Activated T-cell treated with anti-CD3 and anti-CD28 coated beads, Interleukin-2, amount 50 U/mL, for 4 hours (primary cell): ENCODE measurements at places on chromosomes 5 and 9. TPM values are rescaled to one million over a fixed set of nuclear protein-coding genes. Genes with fewer than 3 reads are reported as not detected.
A peak's percentile ranks its signal among the peaks of the same experiment; 100 is the strongest.

- no peak for DNase-seq
These were observed 19.9 kb upstream of the LPCAT1 start for GRCh38 chr5:1543398-1544293.

GRCh38 chr5:137901011-137901817, 12.0 kb downstream of the PKD2L2 start:
- no peak for DNase-seq

- DNase-seq, result no peak
These were observed 235.7 kb downstream of the ICE1 start for GRCh38 chr5:5658226-5658625.

DNA sequence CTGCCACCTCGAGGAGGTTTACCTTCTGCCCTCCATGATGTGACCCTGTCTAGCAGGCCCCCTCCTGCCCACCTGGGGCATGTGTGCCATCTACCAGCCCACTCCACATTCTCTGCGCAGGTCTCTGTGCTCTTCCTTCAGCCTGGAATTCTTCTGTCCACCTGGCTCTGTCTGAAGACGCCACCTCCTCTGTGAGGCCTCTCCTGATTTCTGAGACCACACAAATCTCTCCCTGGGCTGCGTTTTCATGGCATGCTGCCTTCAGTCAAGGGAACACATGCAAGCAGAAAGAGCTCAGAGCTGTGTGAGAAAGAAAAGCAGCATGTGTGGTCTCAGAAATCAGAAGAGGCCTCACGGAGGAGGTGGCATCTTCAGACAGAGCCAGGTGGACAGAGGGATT, 22.1 kb downstream of the FOXE1 start:
- DNase-seq, result no peak

DNA sequence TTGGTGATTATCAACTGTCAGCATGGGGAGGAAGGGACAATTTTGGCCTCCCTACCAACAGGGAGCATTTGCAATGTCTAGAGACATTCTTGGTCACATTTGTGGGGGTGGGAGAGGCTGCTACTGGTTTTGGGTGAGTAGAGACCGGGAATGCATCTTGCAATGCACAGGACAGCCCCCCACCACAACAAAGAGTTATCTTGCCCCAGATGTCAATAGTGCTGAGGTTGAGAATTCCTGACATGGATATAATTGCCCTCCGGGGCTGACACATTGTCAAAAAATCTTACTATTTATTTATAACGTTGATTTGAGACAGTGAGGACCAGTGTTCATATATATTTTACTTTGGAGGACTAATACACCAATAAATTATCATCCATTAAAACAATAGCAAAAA, 316.1 kb downstream of the PSAT1 start:
- no peak for DNase-seq

DNA sequence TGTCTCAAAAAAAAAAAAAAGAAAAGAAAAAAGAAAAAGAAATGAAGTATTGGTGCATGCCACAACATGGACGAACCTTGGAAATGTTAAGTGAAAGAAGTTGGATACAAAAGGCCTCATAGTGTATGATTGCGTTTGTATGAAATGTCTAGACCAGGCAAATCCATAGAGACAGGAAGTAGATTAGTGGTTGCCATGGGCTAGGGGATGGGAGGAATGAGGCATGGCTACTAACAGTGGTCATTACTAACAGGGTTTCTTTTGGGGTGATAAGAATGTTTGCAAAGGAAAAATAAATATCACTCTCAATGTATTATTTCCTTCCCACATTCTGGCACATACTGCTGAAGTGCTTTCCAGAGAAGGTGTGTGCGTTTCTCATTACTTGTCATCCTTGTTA, 44.1 kb downstream of the UGCG start:
- no peak for DNase-seq

- DNase-seq, result no peak
These were observed 698 bp upstream of the TGFBI start for GRCh38 chr5:136028090-136028489.

DNA sequence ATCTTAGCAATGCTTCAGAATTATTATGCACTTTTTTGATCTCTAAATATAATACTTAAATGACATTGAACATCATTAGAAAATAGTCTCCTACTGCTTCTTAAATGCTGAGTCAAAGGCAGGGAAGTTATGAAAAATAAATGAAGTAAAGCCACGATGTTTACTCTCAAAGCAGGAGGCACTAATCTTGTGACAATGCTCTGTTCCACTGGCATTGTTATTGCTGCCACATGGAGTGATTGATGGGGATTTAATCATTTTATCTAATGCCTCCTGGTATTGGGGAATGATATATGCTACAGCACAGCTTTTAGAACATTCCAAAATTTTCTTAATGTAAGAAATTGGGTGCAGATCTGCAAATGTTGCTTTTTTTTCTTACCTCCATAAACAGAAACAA, 1655.4 kb upstream of the NUDT12 start:
- no peak for DNase-seq

DNA sequence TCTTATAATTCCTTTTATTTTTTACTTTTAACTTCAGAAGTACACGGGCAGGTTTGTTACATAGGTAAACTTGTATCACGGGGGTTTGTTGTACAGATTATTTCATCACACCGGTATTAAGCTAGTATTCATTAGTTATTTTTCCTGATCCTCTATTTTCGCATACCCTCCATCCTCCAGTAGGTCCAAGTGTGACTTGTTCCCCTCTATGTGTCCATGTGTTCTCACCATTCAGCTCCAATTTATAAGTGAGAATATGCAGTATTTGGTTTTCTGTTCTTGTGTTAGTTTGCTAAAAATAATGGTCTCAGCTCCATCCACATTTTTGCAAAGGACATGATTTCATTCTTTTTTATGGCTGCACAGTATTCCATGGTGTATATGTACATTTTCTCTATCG, 43.1 kb upstream of the IFNE start:
- DNase-seq, result no peak

DNA sequence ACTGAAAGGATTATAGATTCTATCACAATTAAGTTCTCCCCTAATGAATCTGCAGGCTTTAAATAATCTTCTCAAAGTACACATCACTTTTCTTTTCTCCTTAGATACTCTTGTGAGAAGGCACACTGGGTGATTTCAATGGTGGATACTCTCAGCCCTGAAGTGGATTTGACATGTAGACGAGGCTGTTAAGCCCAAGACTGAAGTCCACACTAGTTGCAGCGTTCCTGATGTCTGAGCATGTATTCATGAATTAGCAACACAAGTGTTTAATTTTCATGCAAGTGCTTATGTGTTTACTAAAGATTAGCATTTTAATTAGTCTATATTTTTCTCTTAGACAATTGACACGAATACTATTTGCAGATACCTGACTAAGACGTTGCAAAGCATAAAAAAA, 218.9 kb downstream of the TMEM161B start:
- DNase-seq, result no peak

- peak; percentile 74 for DNase-seq
These were observed 45.9 kb downstream of the PRRT1B start for GRCh38 chr9:131590907-131591844.

DNA sequence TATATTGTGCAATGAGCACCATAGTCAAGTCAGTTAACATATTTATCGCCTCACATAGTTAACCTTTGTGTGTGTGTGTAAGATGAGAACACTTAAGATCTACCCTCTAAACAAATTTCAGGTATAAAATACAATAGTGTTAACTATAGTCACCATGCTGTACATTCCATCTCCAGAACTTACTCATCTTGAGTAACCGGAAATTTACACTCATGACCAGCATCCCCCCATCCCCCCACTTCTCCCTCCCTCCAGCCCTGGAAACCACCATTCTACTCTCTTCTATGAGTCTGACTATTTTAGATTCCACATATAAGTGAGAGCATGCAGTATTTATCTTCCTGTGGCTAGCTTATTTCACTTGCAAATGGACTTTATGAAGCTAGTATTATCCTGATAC, 40.3 kb downstream of the ZNF354A start:
- no peak for DNase-seq

- no peak for DNase-seq
These were observed 156.4 kb downstream of the CWC27 start for GRCh38 chr5:64925123-64925522.

DNA sequence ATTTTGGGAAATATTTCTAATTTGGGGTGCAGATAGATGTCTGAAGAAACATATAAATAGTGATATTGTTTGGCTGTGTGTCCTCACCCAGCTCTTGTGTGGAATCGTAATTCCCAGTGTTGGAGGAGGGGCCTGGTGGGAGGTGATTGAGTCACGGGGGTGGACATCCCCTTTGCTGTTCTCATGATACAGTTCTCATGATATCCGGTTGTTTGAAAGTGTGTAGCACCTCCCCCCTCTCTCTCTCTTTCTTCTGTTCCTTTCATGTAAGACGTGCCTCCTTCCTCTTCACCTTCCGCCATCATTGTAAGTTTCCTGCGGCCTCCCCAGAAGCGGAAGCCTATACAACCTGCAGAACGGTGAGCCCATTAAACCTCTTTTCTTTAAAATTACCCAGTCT, 11.4 kb upstream of the ADAMTS16 start:
- no peak for DNase-seq

DNA sequence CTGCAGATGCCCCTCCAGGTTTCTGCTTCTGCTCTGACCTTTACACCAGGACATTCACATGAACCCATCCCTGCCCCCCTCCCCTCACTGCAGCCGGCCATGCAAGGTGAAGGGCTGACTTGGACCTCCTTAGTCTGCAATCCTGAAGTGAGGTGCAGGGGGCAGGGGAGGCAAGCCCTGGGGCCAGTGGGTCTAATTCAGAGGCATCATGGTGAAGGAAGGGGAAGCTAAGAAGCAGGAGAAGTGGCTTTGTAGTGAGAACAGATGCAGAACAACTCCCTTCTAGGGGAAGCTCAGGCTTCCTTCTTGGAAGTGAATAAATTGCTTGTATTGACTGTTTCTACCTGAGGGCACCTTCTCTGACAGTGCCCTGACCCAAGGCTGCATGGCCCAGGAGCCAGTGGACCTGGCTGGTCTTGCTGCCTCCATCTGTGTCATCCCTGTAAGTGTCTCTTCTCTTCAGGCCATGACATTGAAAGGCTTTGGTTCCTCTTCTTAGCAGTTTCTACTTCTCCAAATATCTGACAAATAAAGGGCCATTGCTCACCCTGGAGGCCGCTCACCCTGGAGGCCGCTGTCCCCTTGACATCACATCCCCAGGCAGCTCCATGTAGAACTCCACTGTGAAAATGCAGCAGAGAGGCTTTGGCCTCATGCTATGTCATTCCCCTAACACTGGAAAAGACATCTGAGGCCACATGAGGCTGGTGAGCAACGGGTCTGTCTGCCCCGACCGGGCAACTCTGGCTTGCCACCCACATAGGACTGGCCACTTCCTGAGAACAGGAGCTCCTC, 55.3 kb downstream of the GADD45G start:
- DNase-seq, result no peak

DNA sequence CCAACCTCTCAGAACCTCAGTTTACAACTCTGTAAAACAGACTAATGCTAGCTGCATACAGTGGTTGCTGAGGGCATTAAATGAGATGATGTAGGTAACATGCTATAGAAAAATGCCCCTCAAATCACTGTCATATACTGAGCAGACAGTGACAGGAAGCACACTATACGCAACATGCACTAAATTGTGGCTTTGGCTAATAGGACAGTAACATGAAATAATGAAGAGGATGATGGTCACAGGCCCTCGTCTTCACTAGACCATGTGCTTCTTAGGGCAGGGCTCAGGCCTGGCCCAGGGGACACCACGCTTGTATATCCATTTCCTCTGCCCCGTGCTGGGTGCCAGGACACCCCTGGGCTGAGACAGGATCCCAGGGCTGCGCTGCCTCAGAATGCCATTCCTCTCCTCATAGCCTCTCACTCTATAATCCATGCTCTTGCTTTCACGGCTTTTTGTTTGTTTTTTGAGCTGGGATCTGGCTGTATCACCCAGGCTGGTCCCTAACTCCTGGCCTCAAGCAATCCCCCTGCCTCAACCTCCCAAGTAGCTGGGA, 18.9 kb downstream of the CSF1R start:
- no peak for DNase-seq

- DNase-seq, result no peak
These were observed 655.3 kb downstream of the LRRC70 start for GRCh38 chr5:63233911-63234310.

GRCh38 chr5:7878381-7878873, 9.5 kb downstream of the MTRR start:
- no peak for DNase-seq

DNA sequence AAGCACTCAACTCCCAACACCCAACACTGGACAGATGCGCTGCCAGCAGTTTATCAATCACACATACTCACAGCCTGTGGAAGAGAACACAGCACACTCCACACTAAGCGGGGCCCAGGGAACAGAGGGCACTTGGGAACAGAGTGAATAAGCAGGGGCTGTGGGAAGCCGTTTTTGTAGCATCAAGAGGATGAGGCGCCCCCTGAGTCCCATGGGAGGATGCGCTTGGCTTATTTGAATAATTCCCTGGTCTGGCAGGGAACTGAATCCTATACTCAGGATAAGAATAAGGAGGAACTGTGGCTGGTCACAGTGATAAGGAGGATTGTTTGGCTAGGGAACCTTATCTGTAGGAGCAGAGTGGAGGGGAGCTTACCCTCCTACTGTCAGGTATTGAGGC, 96.1 kb upstream of the DNAH5 start:
- no peak for DNase-seq

DNA sequence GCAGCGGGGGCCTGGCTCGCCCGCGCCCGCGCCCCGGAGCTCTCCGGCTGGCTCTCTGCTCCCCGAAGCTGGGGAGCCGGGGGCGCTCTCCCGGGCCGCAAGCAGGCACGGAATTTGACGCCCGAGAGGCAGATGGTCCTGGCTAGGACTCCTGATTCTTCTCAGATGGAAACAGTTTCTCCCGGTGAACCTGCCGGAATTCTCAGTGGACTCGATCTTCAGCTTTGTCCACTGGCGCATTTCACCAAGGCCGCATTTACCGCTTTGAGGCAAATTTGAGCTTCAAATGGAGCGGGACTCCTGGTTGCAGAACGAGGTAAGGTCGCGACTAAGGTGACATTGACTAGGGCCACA, 305.7 kb upstream of the KCNN2 start:
- no peak for DNase-seq

DNA sequence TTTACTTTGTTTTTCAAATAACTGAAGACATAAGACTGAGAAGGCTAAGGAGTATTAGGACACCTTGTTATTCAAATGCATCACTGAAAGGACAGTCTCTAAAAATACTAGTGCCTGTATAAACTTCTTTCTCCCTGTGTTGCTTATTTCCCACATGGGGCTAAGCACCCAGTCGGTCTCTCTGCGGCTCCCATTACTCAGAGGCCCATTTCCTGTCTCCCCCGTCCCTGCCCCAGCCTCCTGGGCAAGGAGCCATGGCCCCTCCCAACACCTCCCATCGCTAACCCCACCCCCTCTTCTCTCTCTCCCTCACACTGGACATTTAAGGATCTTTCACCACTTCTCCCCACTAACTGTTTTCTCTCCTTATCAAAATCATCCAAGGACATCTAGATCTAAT, 81.9 kb downstream of the EBF1 start:
- no peak for DNase-seq

- DNase-seq, result no peak
These were observed 9.8 kb downstream of the VDAC1 start for GRCh38 chr5:133994990-133995333.

The ANGPTL2 gene
- total RNA-seq, result not detected

The DMRT3 gene
- not detected for total RNA-seq

The BNIP1 gene
- 31.7 TPM for total RNA-seq

The PCDHGA5 gene
- total RNA-seq, result 0.13 TPM

The FGF1 gene
- not detected for total RNA-seq

The PKD2L2 gene
- not detected for total RNA-seq

The PCDHGA2 gene
- not detected for total RNA-seq

The ZNF618 gene
- 0.21 TPM for total RNA-seq

The C9orf153 gene
- total RNA-seq, result 0.73 TPM

The KIF4B gene
- not detected for total RNA-seq

The TAF11L10 gene
- total RNA-seq, result not detected

The RNF183 gene
- total RNA-seq, result not detected
